ENCODE measurements at places on chromosomes 12 and 14.

- H3K27me3 ChIP-seq = no peaks in the 10 kb centered on the region
- H3K27ac ChIP-seq = no peak overlapping the region
- peaks cover 35% of the 10 kb centered on the region for H3K36me3 ChIP-seq
- no peak overlapping the region for H3K4me3 ChIP-seq
- DNase-seq = no peak
Observed at GRCh38 chr12:6996040-6996441, 22.2 kb downstream of the LPCAT3 start.

- no peak overlapping the region for H3K4me3 ChIP-seq
- no peak overlapping the region for H3K27ac ChIP-seq
- peaks cover 39% of the 10 kb centered on the region for H3K27me3 ChIP-seq
- DNase-seq = no peak
Observed at GRCh38 chr12:95802482-95803270, 12.1 kb upstream of the NTN4 start.

DNA sequence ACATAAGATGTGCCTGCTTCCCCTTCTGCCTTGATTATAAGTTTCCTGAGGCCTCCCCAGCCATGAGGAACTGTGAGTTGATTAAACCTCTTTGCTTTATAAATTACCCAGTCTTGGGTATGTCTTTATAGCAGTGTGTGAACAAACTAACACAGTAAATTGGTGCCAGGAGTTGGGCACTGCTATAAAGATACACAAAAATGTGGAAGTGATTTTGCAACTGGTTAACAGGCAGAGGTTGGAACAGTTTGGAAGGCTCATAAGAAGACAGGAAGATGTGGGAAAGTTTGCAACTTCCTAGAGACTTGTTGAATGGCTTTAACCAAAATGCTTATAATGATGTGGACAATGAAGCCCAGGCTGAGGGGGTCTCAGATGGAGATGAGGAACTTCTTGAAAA, 264.1 kb downstream of the DACT1 start:
- peaks cover 4% of the 10 kb centered on the region for H3K27me3 ChIP-seq
- no peak overlapping the region for H3K4me3 ChIP-seq
- DNase-seq = no peak
- no peaks in the 10 kb centered on the region for H3K36me3 ChIP-seq

GRCh38 chr14:75522983-75523318, 682 bp downstream of the BATF start:
- DNase-seq = no peak
- no peaks in the 10 kb centered on the region for H3K27me3 ChIP-seq
- peak overlapping the region; percentile 93 for H3K4me3 ChIP-seq
- peaks cover 54% of the 10 kb centered on the region for H3K36me3 ChIP-seq

DNA sequence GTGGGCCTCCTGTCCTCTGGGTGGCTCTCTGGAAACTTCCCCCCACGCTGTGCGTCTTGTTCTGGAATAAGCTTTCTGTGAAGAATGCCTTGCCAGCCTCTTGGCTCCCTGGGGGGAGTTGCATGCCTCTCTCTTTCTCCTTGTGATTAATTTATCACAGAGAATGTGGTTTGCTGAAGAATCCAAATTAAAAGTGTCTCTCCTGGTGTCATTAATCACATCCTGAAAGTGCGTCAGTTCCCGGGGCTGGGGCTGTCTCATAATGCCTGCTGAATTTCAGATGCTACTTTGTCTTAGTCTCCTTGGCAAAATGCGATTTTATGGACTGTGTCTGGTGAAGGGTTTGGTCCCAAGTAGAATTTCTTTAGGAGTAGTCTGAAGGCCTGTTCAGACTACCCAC, 787.7 kb upstream of the TMEM132C start:
- no peak overlapping the region for H3K27ac ChIP-seq
- no peaks in the 10 kb centered on the region for H3K4me1 ChIP-seq

GRCh38 chr14:101255765-101256125, 305.6 kb upstream of the DIO3 start:
- no peak overlapping the region for H3K4me3 ChIP-seq
- peaks cover 4% of the 10 kb centered on the region for H3K27me3 ChIP-seq
- H3K36me3 ChIP-seq = no peaks in the 10 kb centered on the region
- peaks cover 3% of the 10 kb centered on the region for H3K4me1 ChIP-seq
- DNase-seq = no peak

DNA sequence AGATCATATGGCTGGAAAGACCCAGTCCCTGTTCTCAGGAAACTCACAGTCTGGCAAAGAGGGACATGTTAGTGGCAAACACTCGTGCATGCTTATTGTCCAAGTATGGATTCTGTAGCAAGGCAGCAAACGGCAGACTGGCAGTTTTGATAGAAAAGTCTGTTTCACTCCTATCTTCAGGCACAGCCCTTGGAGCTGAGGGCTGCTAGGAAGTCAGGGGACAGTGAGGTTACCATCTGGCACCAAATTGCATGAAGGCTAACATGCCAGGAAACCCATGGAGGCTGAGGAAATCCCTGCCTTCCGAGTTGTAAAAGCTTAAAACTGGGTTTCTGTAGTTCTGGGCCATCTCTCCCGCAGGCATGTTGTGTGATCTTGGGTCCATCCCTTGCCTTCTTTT, 32.9 kb downstream of the CALM1 start:
- no peak overlapping the region for H3K27ac ChIP-seq
- DNase-seq = no peak

DNA sequence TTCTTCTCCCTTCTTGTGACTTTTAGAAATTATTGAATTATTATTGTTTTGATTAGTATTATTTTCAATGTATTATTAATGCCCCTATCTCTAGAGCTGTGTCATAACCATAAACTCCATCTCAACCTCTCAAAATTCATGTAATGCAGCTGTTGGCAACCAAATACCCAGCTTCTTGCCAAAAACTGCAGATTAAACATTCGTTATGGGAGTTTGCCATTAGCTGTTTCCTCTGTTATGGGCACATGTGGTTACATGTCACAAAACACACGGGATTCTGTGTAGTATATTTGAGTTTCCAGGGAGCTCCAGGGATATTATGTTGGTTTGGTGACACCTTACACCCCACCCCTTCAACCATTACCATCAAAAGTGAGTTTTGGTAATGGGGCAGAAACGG, 2.8 kb upstream of the ALX1 start:
- H3K27me3 ChIP-seq = peaks cover 77% of the 10 kb centered on the region
- H3K36me3 ChIP-seq = no peaks in the 10 kb centered on the region
- H3K27ac ChIP-seq = no peak overlapping the region
- no peak overlapping the region for H3K4me3 ChIP-seq
- no peak for DNase-seq

- H3K4me3 ChIP-seq = no peak overlapping the region
- no peak for DNase-seq
- peaks cover 8% of the 10 kb centered on the region for H3K27me3 ChIP-seq
- H3K36me3 ChIP-seq = no peaks in the 10 kb centered on the region
- H3K27ac ChIP-seq = no peak overlapping the region
- H3K4me1 ChIP-seq = no peaks in the 10 kb centered on the region
Observed at GRCh38 chr14:24887623-24888304, 162.2 kb downstream of the STXBP6 start.

DNA sequence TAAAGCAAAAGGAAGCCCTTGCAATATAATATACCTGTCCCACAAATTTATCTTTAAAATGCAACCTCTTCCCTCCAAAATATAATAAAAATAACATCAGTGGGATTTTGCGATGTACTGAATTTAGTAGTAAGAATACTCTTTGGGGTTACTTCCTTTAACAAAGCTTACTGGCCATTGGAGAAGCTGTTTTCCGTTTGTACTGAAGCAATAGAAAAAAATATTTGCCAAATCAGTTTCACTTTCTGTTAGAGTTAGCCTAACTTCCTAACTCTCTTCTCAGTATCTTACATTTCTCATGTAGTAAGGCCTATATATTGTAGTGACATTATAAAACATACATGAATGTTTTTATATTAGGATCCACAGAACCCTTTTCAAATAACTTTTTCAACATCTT, 3.7 kb downstream of the MAX start:
- peaks cover 67% of the 10 kb centered on the region for H3K36me3 ChIP-seq
- peak overlapping the region; percentile 82 for H3K27ac ChIP-seq
- peak; percentile 29 for DNase-seq
- peak overlapping the region; percentile 73 for H3K4me3 ChIP-seq
- peaks cover 71% of the 10 kb centered on the region for H3K4me1 ChIP-seq

DNA sequence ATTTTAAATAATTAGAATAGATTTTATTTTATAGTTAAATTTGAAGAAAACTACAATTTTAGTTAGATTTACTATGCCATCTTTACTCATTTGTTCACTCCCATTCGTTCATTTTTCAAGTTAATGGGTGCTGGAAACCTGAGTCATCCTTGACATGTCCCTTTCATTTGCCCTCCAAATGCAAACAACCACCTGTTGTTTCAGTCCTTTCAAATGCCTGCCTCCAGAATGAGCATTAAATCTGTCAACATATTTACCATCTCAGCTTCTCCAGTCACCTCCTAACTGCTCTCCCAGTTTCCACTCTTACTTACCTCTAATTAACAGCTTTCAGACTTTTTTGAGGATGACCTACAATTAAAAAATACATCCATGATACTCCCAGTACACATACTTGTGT, 375.5 kb downstream of the RAD51B start:
- no peak overlapping the region for H3K4me3 ChIP-seq
- DNase-seq = no peak
- peaks cover 12% of the 10 kb centered on the region for H3K4me1 ChIP-seq
- H3K36me3 ChIP-seq = no peaks in the 10 kb centered on the region
- no peak overlapping the region for H3K27ac ChIP-seq
- H3K27me3 ChIP-seq = no peaks in the 10 kb centered on the region

DNA sequence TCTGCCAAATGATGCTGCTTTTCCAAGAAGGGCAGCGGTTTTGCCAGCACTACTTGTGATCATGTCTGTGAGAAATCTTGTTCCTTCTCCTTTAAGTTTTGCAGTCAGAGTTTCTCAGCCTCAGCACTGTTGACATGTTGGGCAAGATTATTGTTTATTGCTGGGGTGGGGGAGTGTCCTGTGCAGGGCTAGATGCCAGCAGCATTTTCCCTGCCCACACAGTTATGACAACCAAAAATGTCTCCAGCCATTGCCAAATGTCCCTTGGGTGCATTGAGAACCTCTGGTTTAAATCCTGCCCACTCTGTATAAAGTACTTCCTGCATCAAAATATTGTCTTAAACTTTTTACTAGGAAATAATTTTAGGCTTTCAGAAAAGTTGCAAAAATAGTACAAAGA, 20.0 kb downstream of the TMEM132C start:
- no peaks in the 10 kb centered on the region for H3K4me1 ChIP-seq
- H3K36me3 ChIP-seq = no peaks in the 10 kb centered on the region
- H3K27ac ChIP-seq = no peak overlapping the region
- no peak for DNase-seq
- no peak overlapping the region for H3K4me3 ChIP-seq

DNA sequence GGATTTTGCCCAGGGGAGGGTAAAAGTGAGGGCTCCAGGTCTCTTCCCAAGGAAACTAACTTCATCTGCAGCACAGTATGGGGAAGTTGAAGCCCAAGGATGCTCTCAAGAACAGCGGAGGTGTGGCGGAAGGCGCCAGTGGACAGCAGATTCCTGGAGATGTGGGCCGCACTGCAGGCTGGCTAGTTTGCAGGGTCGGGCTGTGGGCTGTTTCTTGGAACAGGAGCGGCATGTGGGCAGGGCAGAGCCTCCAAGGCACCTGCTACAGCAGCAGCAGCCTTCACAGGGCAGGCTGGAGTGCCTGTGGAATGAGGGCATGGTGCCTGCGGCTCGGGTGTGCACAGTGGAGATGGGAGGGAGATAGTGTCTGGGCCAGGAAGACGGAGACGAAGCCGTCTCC, 100.0 kb upstream of the SFSWAP start:
- no peaks in the 10 kb centered on the region for H3K27me3 ChIP-seq
- H3K4me3 ChIP-seq = no peak overlapping the region
- H3K27ac ChIP-seq = no peak overlapping the region
- DNase-seq = no peak
- H3K4me1 ChIP-seq = peaks cover 38% of the 10 kb centered on the region

- peaks cover 3% of the 10 kb centered on the region for H3K36me3 ChIP-seq
- no peaks in the 10 kb centered on the region for H3K4me1 ChIP-seq
- DNase-seq = no peak
Observed at GRCh38 chr14:59341858-59342477, 123.2 kb downstream of the GPR135 start.

DNA sequence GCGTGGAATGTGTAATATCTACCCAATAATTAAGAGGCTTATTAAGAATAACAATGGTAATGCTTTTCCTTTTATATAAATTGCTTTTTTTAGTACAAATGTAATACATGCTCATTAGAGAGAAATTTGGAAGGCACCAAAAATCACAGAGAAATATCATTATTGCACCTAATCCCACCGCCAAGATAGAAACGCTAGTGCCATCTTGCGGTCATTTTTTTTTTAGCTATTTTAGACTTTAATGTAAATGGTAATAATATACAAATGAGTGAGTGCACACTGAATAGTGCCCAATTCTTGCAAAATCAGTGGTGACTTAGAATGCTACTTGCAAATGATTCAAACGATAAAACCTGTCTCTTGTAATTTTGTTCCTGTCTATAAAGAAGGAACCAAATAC, 576.8 kb upstream of the TMEM132C start:
- no peaks in the 10 kb centered on the region for H3K27me3 ChIP-seq
- no peaks in the 10 kb centered on the region for H3K4me1 ChIP-seq
- no peak overlapping the region for H3K4me3 ChIP-seq
- H3K36me3 ChIP-seq = no peaks in the 10 kb centered on the region

GRCh38 chr12:118164798-118165486, 29.0 kb downstream of the PEBP1 start:
- H3K36me3 ChIP-seq = peaks cover 52% of the 10 kb centered on the region
- H3K27me3 ChIP-seq = no peaks in the 10 kb centered on the region
- H3K4me3 ChIP-seq = no peak overlapping the region

DNA sequence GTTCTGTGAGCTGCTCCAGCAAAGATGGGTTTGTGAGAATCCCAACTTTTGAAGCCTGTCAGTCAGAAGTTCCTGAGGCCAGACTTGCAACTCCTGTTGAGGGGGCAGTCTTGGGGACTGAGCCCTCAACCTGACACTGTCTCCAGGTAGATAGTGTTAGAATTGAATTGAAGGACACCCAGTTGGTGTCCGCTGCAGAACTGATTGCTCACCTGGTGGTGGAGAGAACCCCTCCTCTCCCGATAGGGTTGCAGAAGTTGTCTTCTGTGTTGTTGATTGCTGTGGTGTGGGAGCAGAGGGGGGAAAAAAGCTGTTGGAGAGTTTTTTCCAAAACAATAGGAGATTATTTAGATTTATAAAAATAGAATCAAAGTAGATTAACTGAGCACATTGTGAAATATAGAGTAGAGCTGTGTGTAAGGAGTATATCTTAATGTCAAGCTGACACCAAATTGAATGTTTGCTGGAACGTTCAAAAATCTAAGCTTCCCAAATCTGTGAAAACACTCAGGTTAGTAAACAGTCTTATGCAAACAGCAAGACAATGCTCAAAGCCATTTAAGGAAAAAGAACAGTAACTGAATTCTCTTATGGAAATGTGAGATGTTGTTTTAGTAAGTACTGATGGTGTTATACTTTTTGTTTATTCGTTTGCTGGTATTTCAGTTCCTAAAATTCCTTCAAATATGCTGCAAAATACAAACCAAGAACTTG, 18.6 kb downstream of the HIF1A start:
- DNase-seq = no peak
- H3K36me3 ChIP-seq = peaks cover 5% of the 10 kb centered on the region
- no peaks in the 10 kb centered on the region for H3K27me3 ChIP-seq
- H3K4me1 ChIP-seq = peaks cover 90% of the 10 kb centered on the region
- H3K27ac ChIP-seq = no peak overlapping the region

Measured in activated CD4-positive, alpha-beta T cell treated with anti-CD3 and anti-CD28 coated beads, Interleukin-2, amount 10 ng/mL, durations not matched to agents 7 days and 5 days (primary cell).